ENCODE measurements at places on chromosomes 2 and 18. TPM values are rescaled to one million over a fixed set of nuclear protein-coding genes. Genes with fewer than 3 reads are reported as not detected.

CFAP65 gene
- 1.00 TPM for total RNA-seq

SPC25 gene
- total RNA-seq, result 10.2 TPM

LBX2 gene
- not detected for total RNA-seq

OXER1 gene
- 0.18 TPM for total RNA-seq

SEC11C gene
- total RNA-seq, result 36.0 TPM

TMEM37 gene
- total RNA-seq, result 0.54 TPM

TMEM200C gene
- 11.7 TPM for total RNA-seq

SLC40A1 gene
- total RNA-seq, result 11.1 TPM

CCDC74A gene
- total RNA-seq, result 5.6 TPM

MOB4 gene
- total RNA-seq, result 54.9 TPM

REG1A gene
- 0.54 TPM for total RNA-seq

TUBA4B gene
- total RNA-seq, result not detected

ALPG gene
- total RNA-seq, result not detected

PREB gene
- 18.9 TPM for total RNA-seq

MYL12A gene
- 54.7 TPM for total RNA-seq

ANKRD30B gene
- total RNA-seq, result 3.0 TPM

GCKR gene
- 0.54 TPM for total RNA-seq

PLEK gene
- total RNA-seq, result 2.7 TPM

ABCG5 gene
- not detected for total RNA-seq

GALNT5 gene
- total RNA-seq, result 0.45 TPM

DSC2 gene
- total RNA-seq, result 7.2 TPM

LDLRAD4 gene
- 81.6 TPM for total RNA-seq

RTN4 gene
- total RNA-seq, result 362 TPM

SLC16A14 gene
- 52.7 TPM for total RNA-seq

HRH4 gene
- 0.18 TPM for total RNA-seq

DLX1 gene
- total RNA-seq, result not detected

GAREM1 gene
- total RNA-seq, result 12.9 TPM

RAMP1 gene
- total RNA-seq, result 4.6 TPM

CLK1 gene
- total RNA-seq, result 206 TPM

TPO gene
- total RNA-seq, result 0.27 TPM

CFC1 gene
- 1.3 TPM for total RNA-seq

ARPC2 gene
- total RNA-seq, result 103 TPM

SP100 gene
- 7.3 TPM for total RNA-seq

CLEC4F gene
- not detected for total RNA-seq

SUCLG1 gene
- total RNA-seq, result 68.2 TPM

ZNG1B gene
- total RNA-seq, result 39.5 TPM

ASPRV1 gene
- 5.6 TPM for total RNA-seq

GRB14 gene
- total RNA-seq, result 9.0 TPM

GMPPA gene
- 6.8 TPM for total RNA-seq

ZNF385B gene
- 10.5 TPM for total RNA-seq

OR6B2 gene
- not detected for total RNA-seq

PTPRN gene
- 18.1 TPM for total RNA-seq

DQX1 gene
- total RNA-seq, result 0.45 TPM

TEX44 gene
- total RNA-seq, result not detected

CPLX4 gene
- total RNA-seq, result 14.8 TPM

CDKL4 gene
- 5.6 TPM for total RNA-seq
